ENCODE measurements at places on chromosomes 6 and 20.

DNA sequence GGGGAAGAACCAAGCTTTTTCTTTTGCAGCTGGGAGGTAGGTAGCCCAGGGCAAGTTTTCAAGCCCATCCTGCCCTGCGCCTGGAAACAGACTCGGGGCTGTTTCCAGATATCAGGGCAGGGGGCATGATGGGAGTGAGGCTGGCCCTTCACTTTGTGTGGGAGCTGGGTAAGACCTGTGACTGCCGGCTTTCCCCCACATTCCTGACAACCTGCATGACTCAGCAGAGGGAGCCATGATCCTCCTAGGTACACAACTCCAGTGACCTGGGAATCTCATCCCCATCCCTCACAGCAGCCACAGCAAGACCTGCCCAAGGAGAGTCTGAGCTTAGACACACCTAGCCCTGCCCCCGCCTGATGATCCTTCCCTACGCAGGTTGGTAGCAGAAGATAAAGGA lies 280.8 kb downstream of the SOX4 start:
- no peak for DNase-seq

DNA sequence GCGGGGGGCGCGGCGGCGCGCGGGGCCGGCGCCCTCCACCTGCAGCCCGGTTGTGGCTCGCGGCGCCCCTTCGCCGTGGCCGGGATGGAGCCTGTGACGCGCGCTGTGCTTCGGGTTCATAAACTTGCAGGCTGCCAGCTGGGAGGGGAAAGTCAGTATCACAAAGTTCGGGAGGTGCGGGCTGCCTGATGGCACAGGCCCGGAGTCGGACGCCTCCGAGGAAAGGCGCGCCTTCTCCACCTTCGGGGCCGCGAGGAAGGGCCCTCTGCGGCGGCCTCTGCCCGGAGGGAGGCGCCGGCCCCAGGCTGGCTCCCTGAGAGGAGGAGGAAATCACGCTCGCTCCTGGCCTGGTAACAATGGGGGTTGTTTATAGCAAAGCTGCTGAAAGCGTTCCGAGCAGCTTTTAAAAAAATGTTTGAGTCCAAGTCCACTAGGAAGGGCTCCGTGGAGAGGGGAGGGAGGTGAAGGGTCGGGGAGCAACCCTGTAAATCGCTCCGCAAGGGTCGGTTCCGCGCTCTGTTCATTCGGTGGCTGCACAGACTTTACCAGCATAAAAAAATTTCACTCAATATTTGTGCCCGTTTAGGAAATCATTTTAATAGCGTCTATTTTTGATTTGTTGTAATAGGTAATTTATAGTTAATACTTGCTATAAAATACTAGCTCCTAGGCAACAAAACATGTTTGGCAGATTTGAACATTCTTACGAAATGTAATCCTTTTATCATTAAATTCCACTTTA lies 1.0 kb downstream of the AFDN start:
- DNase-seq: no peak

- no peak for DNase-seq
Measured at GRCh38 chr6:33600761-33601160, 20.4 kb upstream of the ITPR3 start.

DNA sequence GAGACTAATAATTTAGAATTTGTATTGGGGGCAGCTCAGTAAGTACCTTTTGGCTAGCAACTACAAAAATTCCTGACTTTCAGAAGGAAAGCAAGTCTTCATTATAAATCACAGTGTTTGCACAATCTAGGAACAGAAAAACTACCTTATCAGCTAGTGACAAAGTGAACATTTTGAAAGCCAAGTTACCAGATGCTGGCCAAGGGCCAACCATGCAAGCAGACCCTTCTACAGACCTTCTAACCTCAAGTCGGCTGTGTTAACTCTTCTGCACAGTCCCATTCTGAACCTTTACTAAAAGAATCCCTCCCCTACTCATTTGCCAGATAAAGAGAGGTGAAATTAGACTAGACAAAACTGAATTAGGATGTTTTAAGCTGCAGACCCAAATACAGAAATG lies 341.9 kb downstream of the COL12A1 start:
- DNase-seq: no peak

DNA sequence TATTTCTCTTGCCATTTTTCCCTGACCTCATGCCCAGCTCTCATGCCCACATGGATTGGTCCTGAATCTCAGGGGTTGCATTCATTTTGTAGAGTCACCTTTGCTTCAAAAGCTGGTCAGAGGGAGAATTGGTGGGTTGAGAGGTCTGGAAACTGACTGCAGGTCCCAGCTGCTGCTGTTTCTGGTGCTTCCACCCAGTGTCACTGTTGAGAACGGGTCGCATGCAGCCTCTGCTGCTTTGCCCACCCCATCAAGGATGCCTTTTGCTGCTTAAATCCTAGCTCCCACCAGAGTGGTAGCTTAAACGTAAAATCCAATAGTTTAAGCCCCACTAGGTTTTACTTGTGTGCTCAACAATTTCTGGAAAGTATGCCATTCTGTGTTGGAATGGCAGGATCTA lies 211.4 kb upstream of the TSHZ2 start:
- DNase-seq: no peak

DNA sequence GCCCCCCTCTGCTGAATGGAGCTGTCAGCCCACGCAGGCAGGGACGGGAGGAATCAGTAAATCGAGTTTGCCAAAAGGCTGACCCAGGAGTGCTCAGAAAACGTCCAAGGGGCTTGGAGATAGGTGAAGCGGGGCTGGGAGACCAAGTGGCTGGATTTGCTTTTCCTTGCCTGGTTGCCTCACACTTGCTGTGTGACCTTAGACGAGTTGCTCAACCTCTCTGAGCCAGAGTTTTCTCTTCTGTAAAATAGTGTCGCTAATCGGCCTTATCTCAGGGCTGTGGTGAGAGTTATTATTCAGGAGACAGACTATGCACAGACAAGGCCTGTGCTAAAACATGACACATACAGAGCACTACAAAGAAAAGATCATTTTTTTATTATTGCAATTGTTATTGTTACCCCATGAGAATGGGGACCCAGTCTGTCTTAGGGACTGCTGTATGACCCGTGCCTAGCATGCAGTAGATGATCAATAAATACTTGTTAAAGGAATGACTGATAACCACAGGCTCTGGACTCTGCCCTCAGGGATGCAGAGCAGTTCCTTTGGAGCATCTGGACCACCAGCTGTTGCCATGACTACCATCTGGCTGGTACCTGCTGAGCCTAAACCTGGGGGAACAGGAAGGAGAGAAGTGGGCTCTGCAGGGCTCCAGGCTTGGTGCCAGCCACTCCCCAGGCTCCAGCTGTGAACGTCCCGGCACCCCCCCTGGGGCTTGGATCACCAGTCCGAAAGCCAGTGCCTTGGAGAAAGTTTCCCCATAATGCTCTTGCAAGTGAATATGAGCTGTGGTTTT lies 901 bp downstream of the KCNK15 start:
- peak; percentile 81 for DNase-seq

DNA sequence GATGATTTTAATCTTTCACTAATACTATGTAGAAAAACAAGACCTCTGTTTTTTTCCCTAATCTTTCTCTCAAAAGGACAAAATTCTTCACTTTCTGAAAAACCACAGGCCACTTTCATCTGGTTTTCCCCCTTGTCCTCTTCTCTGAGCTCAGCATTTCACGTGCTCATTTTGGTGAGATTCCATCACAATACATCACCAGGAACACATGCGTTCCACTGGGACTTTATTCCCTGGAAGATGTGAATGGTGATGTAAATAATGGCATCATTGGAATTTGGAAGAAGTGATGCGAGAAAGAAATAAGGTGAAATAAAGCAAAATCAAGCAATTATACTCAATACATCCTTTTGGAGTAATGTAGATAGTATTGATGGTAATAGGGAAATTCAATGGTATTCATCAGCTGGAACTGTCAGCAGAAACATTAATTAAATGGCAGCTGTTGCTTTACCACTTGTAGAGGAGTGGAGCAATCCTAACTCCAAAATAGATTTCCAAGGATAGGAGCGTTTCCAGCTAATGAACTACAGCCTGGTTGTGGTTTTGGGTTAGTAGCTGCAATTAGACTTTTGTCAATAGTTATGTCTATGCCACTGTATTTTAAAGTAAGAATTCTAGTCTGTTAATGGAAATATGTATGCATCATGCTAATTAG lies 11.5 kb downstream of the FILIP1 start:
- no peak for DNase-seq

DNA sequence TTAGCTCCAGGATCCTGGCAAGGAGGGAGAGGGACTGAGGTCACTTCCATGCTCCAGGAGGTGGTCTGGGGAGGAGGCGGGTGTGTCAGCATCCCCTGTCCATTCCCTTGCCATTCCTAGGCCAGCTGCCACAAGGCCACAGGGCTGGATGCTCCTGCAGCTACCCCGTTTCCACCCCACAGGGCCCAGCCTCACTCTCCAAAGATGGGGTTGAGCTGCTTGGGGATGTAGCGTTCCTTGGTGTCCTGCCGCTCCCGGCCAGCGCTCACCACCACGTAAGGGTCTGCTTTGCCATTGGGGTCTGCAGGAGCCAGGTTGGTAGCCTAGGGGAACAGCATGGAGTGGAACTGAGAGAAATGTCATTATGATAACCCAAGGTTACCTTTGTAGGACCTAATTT lies 23.0 kb downstream of the ERGIC3 start:
- no peak for DNase-seq

GRCh38 chr6:56087421-56087820 lies 160.0 kb downstream of the COL21A1 start:
- DNase-seq: no peak

- no peak for DNase-seq
Measured at GRCh38 chr20:47770935-47771334, 14.3 kb downstream of the SULF2 start.

- DNase-seq: no peak
Measured at GRCh38 chr20:58701431-58702160, 9.0 kb downstream of the NPEPL1 start.

DNA sequence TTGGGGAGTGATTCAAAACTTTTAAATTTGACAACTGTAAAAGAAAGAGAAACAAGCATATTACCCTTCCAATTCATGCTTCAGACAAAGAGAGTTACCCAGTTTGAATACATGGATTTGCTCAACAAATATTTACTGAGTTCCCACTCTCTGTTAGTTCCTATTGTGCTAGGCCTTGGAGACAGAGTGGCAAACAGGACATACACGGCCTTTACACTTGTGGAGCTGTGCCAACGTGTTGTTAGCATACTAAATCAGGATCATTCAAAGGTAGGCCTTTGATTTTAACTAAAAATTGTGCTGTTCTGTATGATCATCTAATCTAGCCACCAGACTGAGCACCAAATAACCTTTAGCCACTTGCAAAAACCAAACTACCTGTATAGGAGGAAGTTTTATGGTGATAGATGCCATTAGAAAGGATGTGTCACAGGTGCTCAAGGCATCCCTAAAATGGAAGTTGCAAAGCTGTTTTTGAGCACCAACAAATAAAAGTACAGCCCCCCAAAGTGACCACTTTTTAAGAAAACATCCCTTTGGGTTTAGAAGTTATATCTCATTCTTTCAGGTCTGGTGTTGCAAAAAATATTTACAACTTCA lies 84.5 kb downstream of the CHD6 start:
- DNase-seq: peak; percentile 57

GRCh38 chr6:99032396-99032795 lies 84.7 kb upstream of the FBXL4 start:
- DNase-seq: no peak

DNA sequence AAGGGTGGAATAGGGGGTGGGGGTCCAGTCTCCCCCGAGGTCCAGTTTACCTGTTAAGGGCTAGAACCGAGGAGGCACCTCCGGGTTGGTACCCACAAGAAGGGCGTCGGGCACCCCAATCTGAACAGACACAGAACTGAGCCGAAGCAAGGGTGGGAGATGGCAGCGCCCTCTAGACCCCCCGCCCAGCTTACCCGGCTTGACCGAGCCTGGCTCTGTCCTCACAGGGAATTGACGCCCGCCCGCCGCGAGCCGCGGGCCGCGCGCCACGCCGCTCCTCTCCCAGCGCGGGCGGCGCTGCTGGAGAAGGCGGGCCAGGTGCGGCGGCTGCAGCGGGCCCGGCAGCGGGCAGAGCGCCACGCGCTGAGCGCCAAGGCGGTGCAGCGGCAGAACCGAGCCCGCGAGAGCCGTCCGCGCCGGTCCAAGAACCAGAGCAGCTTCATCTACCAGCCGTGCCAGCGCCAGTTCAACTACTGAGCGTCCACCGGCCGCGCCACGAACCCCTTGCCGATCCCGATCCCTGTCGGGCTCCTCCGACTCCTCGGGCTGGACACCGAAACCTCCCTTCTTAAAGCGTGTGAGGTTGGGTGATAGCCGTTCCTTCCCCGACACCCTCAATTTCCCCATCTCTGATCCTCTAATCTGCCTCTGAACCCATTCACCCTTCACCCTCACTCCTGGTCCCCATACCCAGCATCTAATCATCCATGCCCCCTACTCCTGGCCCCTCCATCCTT lies 5.9 kb downstream of the TP53INP2 start:
- DNase-seq: peak; percentile 19

DNA sequence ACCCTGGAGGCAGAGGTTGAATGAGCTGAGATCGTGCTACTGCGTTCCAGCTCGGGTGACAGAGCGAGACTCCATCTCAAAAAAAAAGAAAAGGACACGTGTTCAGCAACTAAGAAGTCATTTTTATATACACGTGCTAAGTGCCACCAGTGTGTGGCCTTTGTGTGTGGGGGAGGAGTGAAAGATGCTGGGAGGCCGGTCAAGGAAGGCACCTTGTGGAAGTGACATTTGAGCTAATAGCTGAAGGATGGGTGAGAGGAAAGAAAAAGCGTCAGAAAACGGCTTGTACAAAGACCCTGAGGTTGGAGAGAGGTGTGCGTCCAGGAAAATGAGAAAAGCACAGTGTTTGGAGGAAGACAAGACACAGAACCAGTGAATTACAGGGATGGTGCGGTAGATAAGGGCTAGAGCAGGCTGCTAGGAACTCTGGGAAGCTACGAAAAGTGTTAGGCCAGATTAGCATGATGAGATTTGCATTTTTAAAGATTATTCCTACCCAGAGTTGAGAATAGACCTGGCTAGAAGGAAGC lies 11.6 kb downstream of the RREB1 start:
- DNase-seq: no peak

DNA sequence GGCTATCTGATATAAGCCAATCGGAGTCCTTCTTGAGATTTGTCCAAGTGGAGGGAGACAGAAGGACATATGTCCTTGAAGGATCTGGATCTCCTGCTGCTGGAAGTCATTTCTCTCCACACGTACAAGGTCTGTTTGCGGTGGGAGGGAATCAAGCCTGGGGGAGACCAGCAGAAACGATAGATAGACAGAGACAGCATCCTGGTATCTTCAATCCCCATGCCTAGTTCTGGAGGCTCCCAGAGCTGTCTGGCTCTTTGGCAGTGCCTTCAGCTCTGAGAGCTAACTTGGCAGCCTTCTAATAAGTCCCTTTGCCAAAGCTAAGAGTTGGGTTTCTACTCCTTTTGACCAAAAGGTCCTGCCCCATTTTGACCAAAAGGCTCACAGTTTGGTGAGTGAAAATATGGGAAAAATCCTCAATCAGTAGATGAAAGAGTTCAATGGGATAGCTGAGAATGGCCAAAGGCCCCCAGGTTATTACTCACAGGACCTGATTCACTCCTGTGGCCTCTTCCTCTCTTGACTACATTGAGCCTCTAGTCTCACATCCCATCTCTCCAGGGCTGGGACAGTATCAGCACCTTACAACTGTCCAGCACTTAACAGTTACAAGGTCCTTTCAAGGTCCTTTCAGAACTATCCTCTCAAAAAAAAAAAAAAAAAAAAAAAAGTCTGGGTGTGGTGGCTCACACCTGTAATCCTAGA lies 20.3 kb downstream of the AARS2 start:
- no peak for DNase-seq

GRCh38 chr6:7993952-7994351 lies 70.2 kb downstream of the BLOC1S5 start:
- no peak for DNase-seq

- DNase-seq: no peak
Measured at GRCh38 chr20:5065879-5066383, 53.8 kb downstream of the PCNA start.
